ENCODE measurements at places on chromosomes 6 and 20. TPM values are rescaled to one million over a fixed set of nuclear protein-coding genes. Genes with fewer than 3 reads are reported as not detected.

Gene CAPN11
- total RNA-seq, result not detected

Gene PTCHD4
- not detected for total RNA-seq

Gene SALL4
- 2.8 TPM for total RNA-seq

Gene CFAP206
- not detected for total RNA-seq

Gene JAG1
- total RNA-seq, result 95.0 TPM

GRCh38 chr6:13248584-13248985, 79.8 kb downstream of the TBC1D7 start:
- DNase-seq, result no peak

GRCh38 chr20:37552415-37552814, 24.7 kb upstream of the BLCAP start:
- no peak for DNase-seq

- DNase-seq, result no peak
Observed at GRCh38 chr6:36809941-36810803, 29.1 kb downstream of the CPNE5 start.

- peak; percentile 31 for DNase-seq
Observed at GRCh38 chr6:89997456-89998445, 103.5 kb downstream of the GJA10 start.

DNA sequence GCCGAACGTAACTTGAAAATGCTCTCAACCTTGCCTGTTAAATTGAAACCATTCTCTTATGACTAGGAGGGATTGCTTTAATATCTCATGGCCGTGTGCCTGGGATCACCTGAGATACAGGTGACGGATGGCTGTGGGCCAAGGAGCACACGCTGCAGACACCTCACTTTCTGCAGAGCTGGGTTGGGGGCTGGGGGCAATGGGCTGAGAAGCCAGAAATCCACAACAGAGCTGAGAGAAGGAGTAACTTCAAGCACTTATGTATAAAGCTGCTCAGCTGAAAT, 170.9 kb downstream of the DTNBP1 start:
- DNase-seq, result no peak

- no peak for DNase-seq
Observed at GRCh38 chr6:91539456-91539855, 952.6 kb upstream of the MAP3K7 start.

DNA sequence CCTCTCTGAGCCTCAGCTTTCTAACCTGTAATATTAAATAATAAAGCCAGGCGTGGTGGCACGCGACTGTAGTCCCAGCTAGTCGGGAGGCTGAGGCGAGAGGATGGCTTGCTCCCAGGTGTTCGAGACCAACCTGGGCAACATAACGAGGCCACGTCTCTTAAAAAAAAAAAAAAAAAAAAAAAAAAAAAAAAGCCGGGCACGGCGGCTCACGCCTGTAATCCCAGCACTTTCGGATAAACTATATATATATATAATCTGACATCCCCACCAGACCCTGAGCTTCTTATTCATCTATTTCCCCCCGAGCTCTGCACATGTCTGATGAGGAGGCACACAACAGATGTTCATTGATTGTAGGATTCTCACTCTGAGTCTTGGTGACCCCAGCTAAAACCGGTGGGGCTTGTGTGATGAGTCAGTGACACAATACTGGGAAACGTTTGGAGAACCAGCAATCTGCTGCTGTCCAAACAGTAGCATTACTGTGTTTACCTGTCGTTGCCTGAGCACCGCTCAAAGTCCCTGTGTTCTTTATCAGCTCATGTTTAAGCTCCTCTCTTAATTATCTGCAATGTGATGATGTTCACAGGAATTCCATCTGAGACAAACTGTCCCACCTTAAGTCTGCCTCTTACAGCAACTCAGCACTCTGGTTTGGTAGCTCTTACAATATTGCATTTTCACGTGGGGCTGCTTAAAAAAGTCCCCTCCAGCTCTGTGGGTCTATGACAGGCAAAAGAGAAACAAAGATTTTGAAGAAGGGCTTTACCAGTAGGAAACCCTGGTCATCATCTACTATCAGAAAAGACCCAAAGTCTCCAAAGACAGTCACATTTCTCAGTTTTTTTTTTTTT, 1.0 kb upstream of the SPATA2 start:
- peak; percentile 87 for DNase-seq

- DNase-seq, result no peak
Observed at GRCh38 chr6:7439228-7439627, 49.6 kb downstream of the RIOK1 start.

DNA sequence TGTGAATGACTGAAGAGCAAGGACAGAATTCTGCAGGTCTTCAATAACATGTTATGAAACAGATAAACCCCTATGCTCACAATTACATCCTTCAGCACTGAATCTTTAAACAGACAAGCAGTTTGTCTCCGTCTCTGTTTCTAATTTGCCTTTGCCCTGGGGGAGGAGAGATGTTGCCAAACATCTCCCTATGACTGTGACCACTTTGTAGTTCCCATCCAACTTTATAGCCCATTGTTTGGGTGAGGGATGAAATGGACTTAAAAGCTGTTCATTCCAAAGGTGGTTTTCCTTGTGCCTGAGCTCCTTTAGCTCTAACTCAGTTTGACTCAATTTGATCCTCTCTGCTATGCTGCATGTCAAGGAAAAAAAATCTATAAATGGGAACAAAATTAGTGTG, 19.5 kb upstream of the ADTRP start:
- no peak for DNase-seq
